ENCODE measurements at places on chromosomes 3 and 15.

GRCh38 chr3:47976135-47976732 is 40.0 kb downstream of the MAP4 start:
- DNase-seq, result no peak

DNA sequence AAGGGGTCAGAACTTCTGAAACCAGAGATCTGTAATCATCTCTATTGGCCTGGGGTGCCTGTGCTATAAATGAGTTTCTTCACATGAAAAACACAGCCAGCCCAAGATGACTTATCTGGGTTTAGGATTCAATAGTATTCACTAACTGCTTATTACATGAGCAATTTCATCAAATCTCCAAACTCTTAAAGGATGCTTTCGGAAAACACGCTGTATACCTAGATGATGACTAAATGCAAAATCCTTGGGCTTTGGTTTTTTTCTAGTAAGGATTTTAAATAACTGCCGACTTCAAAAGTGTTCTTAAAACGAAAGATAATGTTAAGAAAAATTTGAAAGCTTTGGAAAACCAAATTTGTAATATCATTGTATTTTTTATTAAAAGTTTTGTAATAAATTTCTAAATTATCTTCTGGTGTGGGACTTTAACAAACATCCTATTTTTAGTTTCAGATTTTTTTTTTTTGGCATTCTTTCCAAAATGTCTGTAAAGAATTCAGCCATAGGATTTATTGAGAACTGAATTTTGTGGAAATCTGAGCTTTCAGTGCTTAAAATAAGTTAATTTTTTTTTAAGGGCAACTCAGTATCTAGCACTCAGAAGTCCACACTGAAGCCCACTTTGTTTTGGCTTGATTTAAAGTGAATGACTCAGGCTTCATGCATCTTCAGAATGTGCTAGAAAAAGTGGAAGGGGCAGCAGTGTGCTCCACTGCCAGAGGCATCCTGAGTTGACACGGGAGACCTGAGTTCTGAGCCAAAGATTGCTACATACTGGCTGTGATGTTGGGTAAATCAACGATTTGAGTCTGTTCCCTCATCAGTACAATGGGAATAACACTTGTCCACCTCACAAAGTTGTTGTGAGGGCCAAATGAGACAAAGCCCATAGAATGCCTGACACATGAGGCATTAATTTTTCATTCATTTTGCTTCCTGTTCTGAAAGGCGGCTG is 18.7 kb downstream of the TMEM43 start:
- DNase-seq, result no peak

DNA sequence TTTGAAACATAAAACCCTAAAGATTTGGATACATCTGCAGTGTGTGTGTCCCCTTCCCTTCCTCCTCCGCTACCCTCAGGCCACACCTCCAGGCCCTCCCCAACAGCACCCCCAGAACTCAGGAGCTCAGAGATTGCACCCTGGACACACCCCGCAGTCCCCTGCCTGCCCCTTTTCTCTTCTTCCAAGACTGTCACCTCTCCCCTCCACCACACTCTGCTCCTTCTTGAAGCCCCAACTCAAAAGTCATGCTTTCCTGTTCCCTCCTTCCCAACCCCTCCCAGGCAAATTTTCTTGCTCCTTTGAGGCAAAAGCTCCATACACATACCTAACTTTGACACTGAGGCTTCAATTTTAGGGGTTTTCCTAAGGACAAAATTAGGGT is 285.7 kb upstream of the STT3B start:
- DNase-seq, result no peak

- no peak for DNase-seq
Measured at GRCh38 chr15:61115679-61116078, 113.4 kb downstream of the RORA start.

- DNase-seq, result no peak
Measured at GRCh38 chr15:80747317-80748053, 31.7 kb upstream of the CEMIP start.

DNA sequence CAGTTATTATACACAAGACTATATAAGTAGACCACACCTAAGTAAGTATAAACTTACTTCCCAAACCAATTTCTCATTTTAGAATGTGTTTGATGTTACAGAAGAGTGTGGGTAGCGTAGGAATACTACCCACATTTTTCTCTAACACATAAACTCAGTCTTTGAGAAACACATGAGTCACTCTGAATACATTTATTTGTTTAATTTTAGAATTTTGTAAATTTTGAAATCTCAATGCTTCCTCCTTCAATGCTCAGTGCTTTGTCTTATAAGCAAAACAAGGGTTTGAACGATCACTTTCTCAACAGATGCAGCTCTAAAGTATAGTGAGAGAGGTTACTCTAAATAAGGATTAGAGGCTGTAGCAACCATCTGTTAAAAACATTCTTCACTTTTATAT is 700.8 kb downstream of the SI start:
- no peak for DNase-seq

DNA sequence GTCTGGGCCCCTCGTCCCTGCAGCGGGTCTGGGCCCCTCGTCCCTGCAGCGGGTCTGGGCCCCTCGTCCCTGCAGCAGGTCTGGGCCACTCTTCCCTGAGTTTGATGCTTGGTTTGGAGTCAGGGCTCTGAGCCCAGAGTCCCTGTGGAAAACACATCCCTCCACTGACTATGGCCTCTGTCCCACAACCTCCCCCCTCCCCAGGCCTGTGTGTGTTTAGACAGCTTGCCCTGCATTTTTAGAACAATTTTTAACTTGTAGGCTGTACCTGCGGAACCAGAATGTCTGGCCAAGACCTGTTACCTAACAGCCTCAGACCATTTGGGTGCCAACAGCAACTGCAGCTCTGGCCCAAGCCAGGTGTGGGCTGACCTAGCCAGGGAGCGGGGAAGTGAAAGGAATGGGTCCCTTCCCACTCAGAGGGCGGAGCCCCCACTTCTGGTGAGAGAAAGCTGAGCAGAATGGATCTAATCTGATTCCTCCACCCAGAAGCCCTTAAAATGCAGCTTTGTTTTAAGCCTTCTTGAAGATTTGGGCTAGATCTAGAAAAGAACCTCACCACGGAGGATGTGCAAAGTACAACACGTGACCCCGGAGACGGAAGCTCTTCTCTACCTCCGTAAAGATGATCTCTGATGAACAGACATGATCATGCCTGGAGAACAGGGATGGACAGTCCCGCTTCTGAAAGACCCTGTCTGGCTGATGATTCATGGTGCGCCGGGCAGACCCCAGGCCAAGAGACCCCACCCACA is 60.5 kb upstream of the TFRC start:
- DNase-seq, result no peak

DNA sequence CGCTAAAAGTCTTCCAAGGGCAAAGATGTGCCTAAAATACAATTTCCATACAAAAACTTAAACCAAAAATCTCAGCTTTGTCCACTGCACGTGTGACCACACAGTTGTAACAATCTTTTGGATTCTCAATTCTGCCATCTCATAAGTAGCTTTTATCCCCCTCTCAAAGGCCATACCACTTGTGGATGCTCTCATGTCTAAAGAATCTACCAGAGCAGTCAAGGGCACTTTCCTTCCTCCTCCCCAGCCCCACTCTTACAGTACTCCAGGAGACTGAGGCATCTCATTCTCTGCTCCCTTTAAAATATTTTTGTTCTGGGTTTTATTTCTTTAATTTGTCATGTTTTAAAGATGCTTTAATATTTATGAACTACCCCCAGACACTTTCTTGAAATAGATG is 102.3 kb upstream of the PFN2 start:
- no peak for DNase-seq

- DNase-seq, result no peak
Measured at GRCh38 chr3:160398820-160399124, 253 bp downstream of the IFT80 start.

DNA sequence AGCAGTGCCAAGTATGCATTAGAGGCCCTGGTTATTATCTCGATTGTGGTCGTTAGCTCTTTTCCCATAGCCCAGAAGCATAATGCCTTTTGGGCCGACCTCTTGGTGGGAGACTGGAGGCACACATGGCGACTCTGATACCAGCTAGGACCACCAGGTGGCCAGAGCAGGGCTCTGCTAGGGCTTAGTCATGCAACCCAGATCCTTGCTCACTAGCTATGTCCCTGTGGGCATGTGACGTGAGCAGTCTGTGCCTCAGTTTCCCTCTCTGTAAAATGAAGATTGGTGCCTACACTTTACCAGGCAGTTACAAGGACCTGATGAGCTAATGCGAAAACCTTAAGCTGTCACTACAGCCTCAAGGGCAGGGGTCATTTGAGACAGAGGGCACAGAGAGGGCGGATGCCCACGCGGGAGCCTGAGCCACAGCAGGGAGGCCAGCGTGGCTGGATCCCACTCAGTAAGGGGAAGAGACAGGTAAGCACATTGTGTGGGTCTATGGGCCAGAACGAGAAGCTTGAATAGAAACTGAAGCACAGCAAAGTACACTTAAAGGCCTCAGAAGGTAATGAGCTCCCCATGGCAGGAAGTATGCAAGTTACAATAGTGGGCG is 8.8 kb downstream of the KLF15 start:
- DNase-seq, result no peak

DNA sequence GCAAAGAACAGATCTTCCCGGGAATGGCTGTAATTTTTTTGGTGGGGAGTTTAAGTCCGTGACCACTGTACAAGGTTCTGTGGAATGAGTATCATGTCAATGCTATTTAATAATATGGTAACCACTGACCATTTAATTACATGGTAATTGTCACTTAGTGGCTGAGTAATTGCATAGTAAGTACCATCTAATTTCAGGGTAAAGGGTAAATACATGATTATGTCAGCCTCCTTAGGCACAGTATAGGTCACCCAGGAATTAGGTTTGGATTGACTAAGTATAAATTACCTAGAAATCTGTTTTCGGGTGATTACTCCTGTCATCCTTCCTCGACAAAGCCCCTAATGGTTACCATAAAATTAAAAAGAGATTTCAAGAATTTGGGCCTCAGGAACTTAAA is 120.1 kb upstream of the AGBL1 start:
- DNase-seq, result no peak

DNA sequence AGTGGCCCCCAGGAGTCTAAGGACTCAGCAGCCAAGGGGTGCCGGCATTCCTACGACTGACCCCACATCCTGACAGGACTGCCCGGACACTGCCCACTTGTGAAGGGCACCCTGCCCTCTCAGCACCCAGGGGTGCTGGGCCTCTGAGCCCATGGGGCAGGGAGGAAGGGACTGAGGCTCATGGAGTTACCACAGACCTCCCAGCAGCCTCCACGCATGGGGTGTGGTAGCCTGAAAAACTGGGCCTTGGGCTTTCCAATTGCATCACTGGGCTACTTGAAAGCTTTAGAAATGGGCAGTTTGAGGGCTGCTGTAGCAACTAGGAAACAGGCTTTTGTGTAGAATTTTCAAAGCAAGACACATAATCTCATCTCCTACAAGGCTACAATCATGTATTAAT is 13.2 kb downstream of the TKT start:
- no peak for DNase-seq

Data from hematopoietic multipotent progenitor cell treated with erythropoietin and hydrocortisone succinate and interleukin-3 and kit ligand, for 17 days (in vitro differentiated cells).